ENCODE measurements at places on chromosomes 11 and 22.
A peak's percentile ranks its signal among the peaks of the same experiment; 100 is the strongest.

DNA sequence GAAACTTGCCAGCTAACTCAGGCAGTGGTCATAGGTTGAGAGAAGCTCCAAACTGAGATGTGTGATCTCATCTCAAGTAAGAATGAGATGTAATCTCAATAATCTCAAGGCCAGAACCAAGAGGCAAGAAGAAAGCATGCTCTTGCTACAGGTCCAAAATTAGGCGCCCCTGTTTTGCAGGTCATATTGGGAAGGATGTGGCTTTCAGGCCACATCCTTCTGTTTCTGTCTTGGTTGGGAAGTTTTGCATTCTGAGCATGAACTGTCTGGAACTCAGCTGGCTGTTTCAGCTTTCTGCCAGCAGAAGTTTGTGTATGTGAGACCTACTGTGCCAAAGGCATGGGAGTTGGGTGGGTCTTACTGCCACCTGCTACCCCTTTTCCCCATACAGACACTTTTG is 67.5 kb upstream of the MS4A8 start:
- no peak for DNase-seq

GRCh38 chr11:44923806-44924205 is 26.9 kb downstream of the TP53I11 start:
- no peak for DNase-seq

DNA sequence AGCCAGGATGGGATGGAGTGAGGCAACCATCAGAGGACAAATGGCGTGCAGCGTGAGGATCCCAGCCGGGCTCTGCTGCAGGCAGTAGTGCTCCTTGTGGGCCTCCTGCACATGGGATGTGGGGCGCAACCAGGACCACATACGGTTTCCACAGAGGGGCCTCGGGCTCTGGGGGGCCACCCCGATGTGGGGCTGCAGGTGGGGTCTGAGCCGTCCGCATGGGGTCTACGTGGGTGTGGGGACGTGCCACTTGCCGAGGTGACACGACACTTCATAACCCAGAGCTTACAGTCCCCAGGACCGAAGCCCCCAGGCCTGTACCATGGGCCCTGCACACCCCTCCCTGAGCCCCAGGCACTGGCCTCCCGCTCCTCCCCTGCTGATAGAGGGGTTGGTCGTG is 10.8 kb downstream of the TTLL8 start:
- DNase-seq: no peak

DNA sequence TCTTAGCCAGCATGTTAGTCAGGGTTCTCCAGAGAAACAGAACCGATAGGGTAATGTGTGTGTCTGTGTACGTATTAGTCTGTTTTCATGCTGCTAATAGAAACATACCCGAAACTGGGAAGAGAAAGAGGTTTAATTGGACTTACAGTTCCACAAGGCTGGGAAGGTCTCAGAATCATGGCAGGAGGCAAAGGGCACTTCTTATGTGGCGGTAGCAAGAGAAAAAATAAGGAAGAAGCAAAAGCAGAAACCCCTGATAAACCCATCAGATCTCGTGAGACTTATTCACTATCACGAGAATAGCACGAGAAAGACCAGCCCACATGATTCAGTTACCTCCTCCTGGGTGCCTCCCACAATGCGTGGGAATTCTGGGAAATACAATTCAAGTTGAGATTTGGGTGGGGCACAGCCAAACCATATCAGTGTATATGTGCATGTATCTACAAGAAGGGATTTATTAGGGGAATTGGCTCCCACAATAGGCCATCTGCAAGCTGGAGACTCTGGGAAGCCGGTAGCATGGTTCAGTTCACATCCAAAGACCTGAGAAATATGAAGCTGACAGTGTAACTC is 173.7 kb upstream of the NECTIN1 start:
- DNase-seq: no peak

GRCh38 chr22:23781511-23782183 is 5.1 kb upstream of the SMARCB1 start:
- DNase-seq: peak; percentile 85

- DNase-seq: peak; percentile 90
Measured at GRCh38 chr11:46826310-46827044, 19.6 kb downstream of the CKAP5 start.

- no peak for DNase-seq
Measured at GRCh38 chr11:58772329-58773285, 40.9 kb upstream of the GLYAT start.

GRCh38 chr11:20061776-20062175 is 98.5 kb downstream of the DBX1 start:
- DNase-seq: no peak

DNA sequence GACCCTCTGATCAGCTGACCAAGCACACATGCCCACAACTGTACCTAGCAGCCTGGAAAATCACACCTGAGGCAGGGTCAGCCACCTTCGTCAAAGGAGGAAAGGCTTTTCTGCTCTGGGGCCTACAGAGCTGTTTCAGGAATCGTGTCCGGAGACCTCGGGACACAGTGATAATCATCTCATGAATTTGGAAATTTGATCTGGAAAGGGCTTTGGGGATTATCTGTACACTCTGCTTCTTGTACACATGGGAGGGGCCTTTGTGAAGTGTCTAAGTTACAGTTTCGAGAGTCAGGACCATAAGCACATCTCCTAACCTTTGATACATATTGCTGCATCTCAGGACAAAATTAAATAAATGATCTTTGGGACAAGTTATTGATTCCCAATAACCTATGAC is 1421.2 kb upstream of the TENM4 start:
- DNase-seq: no peak

GRCh38 chr11:11451501-11452005 is 98.5 kb upstream of the CSNK2A3 start:
- no peak for DNase-seq

DNA sequence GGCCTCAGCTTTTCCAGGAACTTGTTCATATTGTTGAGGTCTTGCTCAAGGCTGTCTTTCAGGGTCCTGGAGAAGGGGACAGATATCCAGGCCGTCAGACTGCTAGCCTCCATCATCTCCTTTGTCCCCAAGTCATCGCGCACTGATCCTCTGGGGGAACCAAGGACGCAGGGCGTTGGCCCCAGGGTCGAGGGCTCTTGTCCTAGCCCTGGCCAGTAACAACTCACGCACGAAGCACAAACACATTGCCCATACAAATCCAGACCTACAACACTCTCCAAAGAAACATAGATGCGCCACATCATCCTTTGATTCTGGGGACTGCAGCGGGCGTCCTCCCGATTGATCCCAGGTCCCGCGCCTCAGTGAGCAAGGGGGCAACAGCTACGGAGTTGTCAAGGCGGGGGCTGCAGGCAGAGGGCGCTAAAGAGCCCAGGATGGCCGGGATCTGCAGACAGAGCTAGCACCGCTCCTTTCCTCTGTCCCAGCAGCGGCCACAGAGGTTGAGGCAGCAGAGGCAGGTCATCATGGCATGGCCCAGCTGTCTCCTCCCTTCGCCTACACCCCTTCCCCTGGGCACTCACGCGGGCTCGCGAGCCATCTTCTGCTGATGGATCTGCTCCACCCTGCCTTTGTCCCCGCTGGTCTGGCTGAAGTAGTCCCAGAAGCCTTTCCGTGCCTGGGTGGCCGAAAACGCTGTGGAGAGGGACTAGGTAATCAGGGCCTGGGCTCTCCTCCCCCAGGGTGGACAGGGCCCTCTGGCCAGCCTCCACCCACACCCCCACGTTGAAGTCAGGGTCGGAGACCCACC is 472 bp downstream of the APOA5 start:
- peak; percentile 86 for DNase-seq

DNA sequence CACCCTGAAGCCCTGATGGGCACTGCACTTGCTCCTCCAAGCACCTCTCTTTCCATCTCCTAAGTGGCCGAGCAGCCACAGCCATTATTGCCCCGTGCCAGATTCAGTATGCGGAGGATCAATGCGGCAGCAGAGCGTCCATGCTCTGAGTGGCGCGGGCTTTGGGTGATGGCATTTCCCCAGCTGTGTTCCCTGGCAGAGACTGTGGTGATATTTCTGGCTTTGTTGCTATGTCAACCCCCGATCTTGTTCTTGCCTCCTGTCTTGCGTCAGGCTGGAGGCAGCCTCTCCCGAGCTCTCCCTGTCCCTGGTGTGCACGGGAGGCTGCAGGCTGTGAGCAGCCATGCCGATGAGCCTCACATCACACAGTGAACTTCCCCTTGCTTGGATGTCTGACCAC is 1018.6 kb downstream of the TBC1D22A start:
- no peak for DNase-seq

GRCh38 chr22:28297504-28297903 is 378.4 kb upstream of the PITPNB start:
- DNase-seq: no peak

- no peak for DNase-seq
Measured at GRCh38 chr22:25970374-25970911, 198.8 kb upstream of the SEZ6L start.

DNA sequence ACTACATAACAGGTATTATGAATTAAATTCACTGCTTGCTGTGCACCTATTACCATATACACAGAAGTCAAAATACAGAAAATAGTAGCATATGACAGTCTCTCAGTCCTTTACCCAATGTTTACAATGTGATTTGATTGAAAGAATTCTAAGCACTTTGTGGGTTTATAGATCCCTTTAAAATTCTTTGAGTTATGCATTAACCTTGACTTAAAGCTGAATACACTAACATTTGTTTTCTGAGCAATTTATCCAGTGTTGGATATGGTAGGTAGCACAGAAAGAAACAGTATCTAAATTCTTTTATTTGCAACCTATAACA is 230.8 kb upstream of the DDI1 start:
- no peak for DNase-seq
